Endodermal cell (in vitro differentiated cells): ENCODE measurements at places on chromosomes 3 and 15. TPM values are rescaled to one million over a fixed set of nuclear protein-coding genes. Genes with fewer than 3 reads are reported as not detected.
A peak's percentile ranks its signal among the peaks of the same experiment; 100 is the strongest.

DNA sequence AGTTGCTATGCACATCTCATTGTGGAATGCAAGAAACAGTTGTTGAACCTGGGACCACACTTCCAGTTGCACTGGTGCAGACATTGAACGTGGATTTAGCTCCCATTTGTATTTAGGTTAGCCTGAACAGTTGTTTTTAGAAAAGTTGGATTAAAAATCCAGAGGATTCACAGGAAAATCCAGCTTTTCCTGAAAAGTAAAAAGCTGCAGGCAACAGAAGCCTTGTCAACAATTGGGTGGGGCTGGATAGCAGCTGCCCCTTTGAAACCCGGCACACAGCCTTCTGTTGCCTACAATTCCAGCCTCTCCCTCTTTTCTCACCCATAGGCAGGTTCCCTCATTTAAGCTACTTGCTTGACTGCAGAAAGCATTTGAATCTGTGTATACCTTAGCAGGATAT, 165.3 kb upstream of the TBL1XR1 start:
- H3K36me3 ChIP-seq = no peaks in the 10 kb centered on the region
- H3K27ac ChIP-seq = no peak overlapping the region

- peak overlapping the region; percentile 55 for H3K27ac ChIP-seq
- no peak overlapping the region for H3K4me3 ChIP-seq
- H3K4me1 ChIP-seq = no peaks in the 10 kb centered on the region
- no peak for DNase-seq
- no peaks in the 10 kb centered on the region for H3K27me3 ChIP-seq
Observed at GRCh38 chr3:130963878-130964277, 62.7 kb downstream of the ASTE1 start.

DNA sequence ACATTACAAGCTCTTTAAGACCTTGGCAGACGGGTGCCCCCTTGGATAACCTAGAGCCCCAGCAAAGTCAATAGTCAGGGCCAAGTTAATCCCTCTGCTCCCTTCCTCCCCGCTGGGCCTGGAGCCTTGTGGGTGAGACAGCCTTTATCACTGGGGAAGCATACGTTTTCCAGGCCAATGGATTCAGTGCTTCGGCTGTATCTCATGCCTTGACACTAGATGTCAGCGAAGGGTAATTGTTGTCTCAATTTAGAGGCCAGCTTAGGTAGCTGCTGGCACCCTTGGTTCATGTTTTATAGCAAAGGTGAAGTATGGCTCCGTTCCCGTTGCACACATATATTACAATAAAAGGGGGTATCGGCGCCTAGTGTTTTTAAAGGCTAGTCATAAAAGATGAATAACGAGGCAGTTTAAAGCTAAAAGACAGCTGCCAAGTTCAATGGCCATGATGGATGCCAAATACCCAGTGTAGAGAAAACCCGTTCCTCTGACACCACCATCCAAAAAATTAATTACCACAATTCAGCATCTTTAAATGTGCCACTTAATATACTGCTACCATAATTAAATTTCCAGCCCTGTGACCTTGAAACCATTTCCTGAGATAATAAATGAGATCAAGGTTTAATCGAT, 52.3 kb upstream of the BNIP2 start:
- no peak overlapping the region for H3K27ac ChIP-seq
- peak; percentile 80 for DNase-seq
- no peak overlapping the region for H3K4me3 ChIP-seq
- H3K36me3 ChIP-seq = no peaks in the 10 kb centered on the region
- no peaks in the 10 kb centered on the region for H3K4me1 ChIP-seq

DNA sequence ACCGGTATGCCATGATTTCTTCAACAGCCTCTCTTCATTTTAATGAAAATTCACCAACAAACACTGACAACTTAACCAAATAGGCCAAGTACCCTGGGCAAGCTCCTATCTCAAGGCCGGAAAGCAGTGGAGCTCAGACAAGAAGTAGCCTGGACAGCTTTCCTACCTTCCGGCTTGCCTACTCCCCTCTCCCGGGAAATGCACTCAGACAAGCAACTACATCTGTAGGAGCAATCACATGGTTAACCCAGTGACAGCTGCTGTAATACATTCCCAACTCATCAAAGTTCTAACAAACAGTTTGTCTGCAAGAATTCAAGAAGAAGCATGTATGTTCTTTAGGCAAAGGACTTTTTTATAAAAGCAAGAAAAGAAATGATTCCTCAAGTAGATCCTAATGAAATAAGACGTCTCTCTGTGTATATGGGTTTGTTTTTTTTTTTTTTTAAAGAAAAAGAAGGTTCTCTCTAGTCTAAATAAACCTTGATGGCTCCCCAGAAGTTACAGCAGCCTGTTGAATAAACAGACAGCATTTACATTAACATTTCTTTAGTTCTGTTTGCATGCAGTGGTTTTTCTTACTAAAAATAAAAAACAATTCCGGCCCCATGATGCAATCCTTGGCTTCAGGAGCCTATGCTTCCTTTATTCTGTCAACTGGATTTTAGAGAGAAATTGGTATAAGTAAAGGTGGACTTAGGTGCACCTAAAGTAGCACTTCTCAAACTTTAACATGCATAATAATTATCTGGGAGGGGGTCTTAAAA, 278.7 kb downstream of the NEK10 start:
- no peaks in the 10 kb centered on the region for H3K27me3 ChIP-seq
- H3K4me1 ChIP-seq = no peaks in the 10 kb centered on the region
- no peak for DNase-seq
- H3K27ac ChIP-seq = no peak overlapping the region

- DNase-seq = no peak
- H3K27me3 ChIP-seq = no peaks in the 10 kb centered on the region
- H3K4me3 ChIP-seq = no peak overlapping the region
- H3K4me1 ChIP-seq = no peaks in the 10 kb centered on the region
- no peaks in the 10 kb centered on the region for H3K36me3 ChIP-seq
Observed at GRCh38 chr3:104547031-104547430, 819.7 kb upstream of the ALCAM start.

DNA sequence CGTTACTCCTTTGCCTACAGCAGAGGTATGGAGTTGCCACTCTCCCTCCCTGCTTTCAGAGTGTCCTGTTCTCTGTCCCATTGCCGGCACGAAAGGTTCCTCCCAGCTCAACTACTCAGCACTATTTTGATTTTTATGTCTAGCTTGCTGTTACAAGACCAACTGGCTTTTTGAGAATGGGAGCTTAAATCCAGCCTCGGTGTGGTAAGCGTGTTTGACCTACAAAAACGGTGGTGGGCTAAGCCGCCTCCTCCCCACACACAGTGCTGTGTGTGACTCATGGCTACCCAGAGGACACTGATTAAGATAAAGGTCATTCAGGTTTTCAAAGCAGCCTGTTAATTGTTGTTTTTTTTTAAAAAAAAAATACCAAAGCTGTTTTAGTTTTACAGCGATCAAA, 64.5 kb downstream of the LRTM1 start:
- no peak overlapping the region for H3K27ac ChIP-seq
- no peaks in the 10 kb centered on the region for H3K36me3 ChIP-seq
- DNase-seq = no peak
- H3K27me3 ChIP-seq = no peaks in the 10 kb centered on the region
- H3K4me1 ChIP-seq = no peaks in the 10 kb centered on the region
- H3K4me3 ChIP-seq = no peak overlapping the region

DNA sequence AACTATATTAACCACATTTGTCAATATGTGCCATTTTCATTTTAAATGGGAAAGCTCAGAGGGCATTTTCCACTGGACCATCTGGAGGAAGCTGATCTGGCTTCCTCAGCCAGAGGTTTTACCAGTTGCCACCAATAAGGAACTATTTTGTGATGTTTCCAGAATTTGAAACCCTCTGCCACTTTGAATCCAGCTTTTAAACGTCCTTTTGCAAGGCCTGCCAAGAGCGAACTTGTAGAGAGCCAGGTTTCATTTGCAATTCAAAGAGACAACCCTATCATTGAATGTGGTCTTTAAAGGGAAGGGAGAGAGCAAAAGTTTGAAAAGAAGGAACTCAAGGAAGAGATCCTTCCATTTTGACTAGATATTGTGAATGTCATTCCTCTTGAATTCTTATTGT, 123.3 kb upstream of the CHL1 start:
- no peak for DNase-seq
- H3K4me3 ChIP-seq = no peak overlapping the region
- H3K27me3 ChIP-seq = no peaks in the 10 kb centered on the region
- H3K36me3 ChIP-seq = no peaks in the 10 kb centered on the region

DNA sequence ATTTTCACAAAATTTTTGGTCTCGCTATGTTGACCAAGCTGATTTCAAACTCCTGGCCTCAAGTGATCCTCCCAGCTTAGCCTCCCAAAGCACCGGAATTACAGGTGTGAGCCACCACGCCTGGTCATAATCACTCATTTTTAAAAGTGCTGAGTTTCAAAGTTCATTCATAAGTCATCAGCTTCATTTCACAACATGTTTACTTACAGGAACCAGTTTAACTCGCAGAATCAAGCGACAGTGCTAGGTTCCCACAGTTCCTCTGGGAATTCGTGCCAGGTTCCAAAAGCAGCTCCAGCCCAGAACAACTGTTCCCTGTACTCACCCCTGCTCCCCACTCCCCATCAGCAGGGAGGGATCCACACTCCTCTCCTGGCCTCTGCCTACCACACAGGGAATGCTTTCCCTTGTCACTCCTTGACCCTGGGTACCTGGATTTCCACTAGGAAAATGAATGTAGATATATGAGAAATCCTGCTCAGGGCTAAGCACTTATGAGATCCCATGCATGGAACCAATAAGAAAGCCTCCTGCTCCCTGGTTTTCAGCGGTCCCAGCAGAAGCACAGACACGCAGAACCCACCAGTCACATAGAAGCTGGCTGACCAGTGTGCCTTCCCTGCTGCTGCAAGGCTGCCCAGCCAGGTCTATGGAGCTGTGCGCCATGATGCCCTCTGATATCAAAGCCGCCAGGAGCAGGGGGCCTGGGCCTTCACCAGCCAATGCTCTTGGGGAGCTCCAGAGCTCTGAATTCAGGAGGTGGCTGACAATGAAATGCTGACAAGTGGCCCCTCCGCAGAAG, 72.3 kb downstream of the ITGB5 start:
- peaks cover 95% of the 10 kb centered on the region for H3K36me3 ChIP-seq
- no peak overlapping the region for H3K4me3 ChIP-seq
- DNase-seq = peak; percentile 41

- no peak overlapping the region for H3K4me3 ChIP-seq
- DNase-seq = no peak
- no peaks in the 10 kb centered on the region for H3K27me3 ChIP-seq
- H3K36me3 ChIP-seq = no peaks in the 10 kb centered on the region
- no peak overlapping the region for H3K27ac ChIP-seq
Observed at GRCh38 chr3:151327571-151328198, 1.7 kb downstream of the P2RY13 start.

- H3K4me1 ChIP-seq = no peaks in the 10 kb centered on the region
- no peak for DNase-seq
- H3K27ac ChIP-seq = no peak overlapping the region
- no peaks in the 10 kb centered on the region for H3K27me3 ChIP-seq
- H3K4me3 ChIP-seq = no peak overlapping the region
Observed at GRCh38 chr15:42808913-42809312, 72.0 kb upstream of the CDAN1 start.

- H3K36me3 ChIP-seq = peaks cover 73% of the 10 kb centered on the region
- H3K4me3 ChIP-seq = no peak overlapping the region
- H3K27ac ChIP-seq = no peak overlapping the region
- no peaks in the 10 kb centered on the region for H3K27me3 ChIP-seq
Observed at GRCh38 chr3:52406231-52406661, 38.7 kb downstream of the SEMA3G start.

GRCh38 chr3:97957617-97958311, 14.5 kb downstream of the RIOX2 start:
- no peaks in the 10 kb centered on the region for H3K27me3 ChIP-seq
- no peaks in the 10 kb centered on the region for H3K4me1 ChIP-seq
- no peak overlapping the region for H3K4me3 ChIP-seq
- H3K36me3 ChIP-seq = no peaks in the 10 kb centered on the region
- no peak for DNase-seq
- no peak overlapping the region for H3K27ac ChIP-seq

GRCh38 chr15:59994888-59995557, 9.1 kb upstream of the FOXB1 start:
- peaks cover 77% of the 10 kb centered on the region for H3K27me3 ChIP-seq
- peak overlapping the region; percentile 77 for H3K4me3 ChIP-seq
- peak; percentile 87 for DNase-seq
- no peak overlapping the region for H3K27ac ChIP-seq
- H3K4me1 ChIP-seq = peaks cover 4% of the 10 kb centered on the region

DNA sequence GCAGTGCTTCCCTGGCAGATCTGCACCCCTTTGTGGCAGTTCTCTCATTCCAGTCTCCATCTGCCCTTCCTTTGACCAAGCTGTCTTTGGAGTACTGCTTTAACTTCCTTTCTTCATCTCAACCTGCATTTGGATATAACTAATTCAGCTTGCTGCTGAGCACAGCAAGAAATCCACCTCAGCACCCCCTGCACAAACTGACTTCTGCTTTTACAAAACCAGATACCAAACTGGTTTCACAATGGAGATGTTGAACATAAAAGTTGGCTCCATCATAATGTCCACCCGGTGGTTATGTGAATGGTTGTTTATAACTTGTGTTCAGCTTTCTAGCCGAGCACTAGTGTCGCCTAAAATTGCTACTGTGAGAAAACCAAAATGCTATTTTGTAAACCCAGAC, 341.1 kb upstream of the SEMA6D start:
- H3K4me3 ChIP-seq = no peak overlapping the region
- no peaks in the 10 kb centered on the region for H3K4me1 ChIP-seq
- DNase-seq = no peak
- H3K27me3 ChIP-seq = no peaks in the 10 kb centered on the region

- DNase-seq = peak; percentile 74
- no peak overlapping the region for H3K4me3 ChIP-seq
- no peaks in the 10 kb centered on the region for H3K36me3 ChIP-seq
- H3K27me3 ChIP-seq = peaks cover 5% of the 10 kb centered on the region
- peaks cover 11% of the 10 kb centered on the region for H3K4me1 ChIP-seq
- H3K27ac ChIP-seq = no peak overlapping the region
Observed at GRCh38 chr3:194306109-194306686, 44.9 kb downstream of the CPN2 start.

DNA sequence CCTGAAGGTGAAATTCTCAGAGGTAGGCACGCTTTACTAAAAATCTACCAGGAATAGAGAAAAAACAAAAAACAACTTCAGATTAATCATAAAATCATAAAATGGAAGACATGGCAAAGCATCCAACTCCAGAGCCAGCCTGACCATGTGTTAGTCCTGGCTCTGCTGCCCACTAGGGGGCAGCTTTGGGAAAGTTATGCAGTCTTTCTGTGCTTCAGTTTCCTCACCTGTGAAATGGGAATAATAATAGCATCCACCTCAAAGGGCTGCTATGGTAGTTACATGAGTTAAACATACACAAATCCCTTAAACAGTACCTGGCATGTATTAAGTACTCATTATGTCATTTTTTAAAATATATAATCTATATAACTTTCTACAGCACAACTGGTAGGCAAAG, 52.3 kb downstream of the WNT5A start:
- H3K4me3 ChIP-seq = no peak overlapping the region
- DNase-seq = peak; percentile 68
- no peaks in the 10 kb centered on the region for H3K36me3 ChIP-seq
- H3K27me3 ChIP-seq = no peaks in the 10 kb centered on the region

SST gene
- total RNA-seq = not detected in 3 replicates

SNX33 gene
- 13.7 to 20.3 TPM (median 18.9 TPM) in 3 replicates for total RNA-seq

CAND2 gene
- 3.4 to 15.0 TPM (median 13.4 TPM) in 3 replicates for total RNA-seq

HCN4 gene
- total RNA-seq = 2.8 and 3.1 TPM in 2 replicates

UPK1B gene
- total RNA-seq = 4.9 and 5.6 TPM in 2 replicates

HIGD1A gene
- total RNA-seq = 121 and 123 TPM in 2 replicates

OXTR gene
- total RNA-seq = 10.6 to 23.1 TPM (median 11.3 TPM) in 3 replicates

HIGD2B gene
- total RNA-seq = not detected in 3 replicates
